OCI-LY7 (cell line): ENCODE measurements at places on chromosomes 11 and 22. TPM values are rescaled to one million over a fixed set of nuclear protein-coding genes. Genes with fewer than 3 reads are reported as not detected.

SLC22A12 gene
- total RNA-seq = not detected in 2 replicates

PRR33 gene
- not detected in 2 replicates for total RNA-seq

OR5AL1 gene
- total RNA-seq = not detected in 2 replicates

MFRP gene
- not detected in 2 replicates for total RNA-seq

CNTN5 gene
- total RNA-seq = not detected in 2 replicates

PANX3 gene
- not detected in 2 replicates for total RNA-seq

CCDC86 gene
- total RNA-seq = 17.7 and 24.7 TPM in 2 replicates

KDM4E gene
- total RNA-seq = not detected in 2 replicates
